Activated CD4-positive, alpha-beta T cell treated with anti-CD3 and anti-CD28 coated beads, Interleukin-2, amount 50 U/mL, for 24 hours (primary cell): ENCODE measurements at places on chromosomes 12 and 14.

GRCh38 chr12:89345830-89346740 lies 6.2 kb downstream of the DUSP6 start:
- no peak for DNase-seq

DNA sequence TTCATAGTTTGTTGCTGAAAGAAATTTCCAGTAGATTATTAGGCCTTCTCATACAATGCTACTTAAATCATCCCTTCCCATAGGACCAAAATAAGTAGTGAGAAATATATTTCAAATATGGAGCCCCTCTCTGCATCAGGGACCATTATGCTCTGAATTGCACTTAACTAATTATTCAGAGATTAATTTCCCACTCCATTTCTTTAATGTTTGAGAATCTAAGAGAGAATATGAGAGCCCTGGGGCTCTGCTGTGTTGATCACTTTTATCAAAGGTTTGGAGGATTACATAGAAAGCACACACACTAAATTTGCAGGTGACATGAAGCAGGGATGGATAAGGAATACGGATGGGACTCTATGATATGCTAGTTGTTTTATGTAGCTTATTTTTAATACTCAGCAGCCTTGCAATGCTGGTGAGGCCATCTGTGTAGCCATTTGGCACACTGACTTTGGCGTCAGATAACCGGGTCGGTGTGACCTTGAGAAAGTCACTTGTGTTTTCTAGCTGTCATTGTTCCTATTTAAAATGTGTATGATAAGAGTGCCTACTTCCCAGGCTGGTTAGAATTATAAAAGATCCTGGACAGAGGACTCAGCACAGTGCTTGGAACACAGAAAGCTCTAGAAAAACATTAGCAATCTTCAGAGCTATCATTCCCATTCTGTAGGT lies 49.9 kb upstream of the FBXO21 start:
- no peak for DNase-seq

DNA sequence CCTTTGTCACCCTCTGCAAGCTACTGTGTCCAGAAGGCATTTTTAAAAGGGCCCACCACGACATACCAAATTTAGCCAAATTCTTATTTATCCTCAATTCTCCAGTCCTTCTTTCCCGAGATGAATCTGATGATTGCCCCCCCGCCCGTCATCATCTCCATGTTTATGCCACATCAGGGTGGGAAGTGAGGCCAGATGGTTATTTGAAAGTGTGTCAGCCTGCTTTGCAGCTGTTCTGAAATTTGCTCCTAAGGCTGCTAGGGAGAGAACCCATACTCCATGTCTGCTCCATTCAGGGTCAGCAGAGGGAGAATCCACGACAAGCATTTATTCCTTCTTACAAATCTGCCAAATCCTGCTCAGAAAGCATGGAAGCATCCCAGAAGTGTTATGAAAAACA lies 337.8 kb downstream of the ADAMTS20 start:
- DNase-seq = no peak

DNA sequence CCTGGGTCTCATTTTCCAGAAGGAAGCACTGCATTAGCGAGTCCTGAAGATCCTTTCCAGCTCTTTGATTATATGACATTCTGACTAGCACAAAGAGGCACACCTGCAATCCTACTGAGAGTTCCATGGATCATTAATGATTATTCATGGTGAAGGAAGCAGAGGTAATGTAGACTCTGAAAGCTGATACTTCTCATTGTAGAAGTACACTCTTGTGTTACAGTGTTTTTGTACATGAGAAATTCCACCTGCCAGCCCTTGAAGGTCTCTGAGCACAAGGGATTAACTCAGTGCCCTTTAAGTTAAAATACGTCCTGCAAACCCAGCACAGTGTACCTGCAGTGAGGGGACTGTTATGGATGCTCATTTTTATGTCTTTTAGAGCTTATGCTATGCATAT lies 558.8 kb upstream of the FBXO33 start:
- no peak for DNase-seq

DNA sequence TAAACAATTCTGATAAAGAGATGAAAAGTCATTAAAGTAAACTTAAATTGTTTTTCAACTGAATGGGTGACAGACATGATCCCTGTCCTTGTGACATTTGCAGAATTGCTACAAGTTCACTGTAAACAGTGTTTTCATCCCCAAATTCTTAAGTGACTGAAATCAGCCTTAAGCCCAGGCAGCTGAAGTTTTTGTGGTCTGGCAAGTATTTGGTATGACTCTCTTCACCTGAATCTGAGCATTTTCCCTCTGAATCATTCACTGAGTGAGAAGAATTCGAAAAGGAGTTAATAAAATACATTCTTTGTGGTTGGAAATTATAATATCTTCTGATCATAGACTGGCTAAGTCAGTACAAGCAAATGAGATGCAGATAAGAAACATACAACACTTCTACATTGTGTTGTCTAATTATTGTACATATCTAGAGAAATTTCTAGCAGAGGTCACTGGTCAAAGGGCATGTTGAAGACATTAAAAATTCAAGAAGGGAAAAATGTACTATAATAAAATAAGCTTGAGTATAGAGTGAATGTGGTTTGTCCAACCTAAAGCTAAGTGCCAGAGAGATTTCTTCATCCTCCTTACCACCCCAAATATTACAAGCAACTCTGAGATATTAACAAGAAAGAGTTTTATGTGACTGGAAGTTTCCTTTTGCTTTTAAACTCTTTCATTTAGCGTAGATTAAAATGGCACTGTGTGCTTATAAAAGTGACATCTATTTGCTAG lies 177.8 kb upstream of the DIO2 start:
- DNase-seq = no peak

DNA sequence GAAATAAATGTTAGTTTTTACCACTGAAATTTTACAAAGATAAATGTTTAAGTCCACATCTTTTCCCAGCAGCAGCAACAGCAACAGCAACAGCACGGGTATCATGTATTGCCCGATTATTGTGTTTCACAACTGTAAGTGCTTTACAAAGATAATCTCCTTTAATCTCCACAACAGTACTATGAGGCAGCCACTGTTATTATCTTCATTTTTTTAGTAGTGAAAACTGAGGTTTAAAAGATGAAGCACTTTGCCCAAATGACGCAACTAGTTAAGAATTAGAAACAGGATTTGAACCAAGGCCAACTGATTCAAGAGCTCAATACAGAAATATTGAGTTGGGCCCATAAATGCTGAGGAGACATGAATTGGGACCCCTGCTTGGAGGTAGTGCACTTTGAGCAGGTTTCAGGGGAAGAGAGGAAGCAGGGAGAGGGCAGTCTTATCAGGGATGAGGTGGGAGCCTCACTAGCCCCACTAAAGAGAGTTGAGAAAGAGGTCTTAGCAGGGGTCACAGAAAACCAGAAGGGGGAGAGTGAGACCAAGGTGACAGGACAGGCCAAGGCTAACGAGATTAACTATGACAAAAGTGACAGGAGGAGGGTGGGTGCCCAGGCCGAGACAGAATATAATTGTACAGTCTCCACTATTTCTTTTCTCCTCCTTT lies 15.3 kb downstream of the KRT2 start:
- DNase-seq = no peak

DNA sequence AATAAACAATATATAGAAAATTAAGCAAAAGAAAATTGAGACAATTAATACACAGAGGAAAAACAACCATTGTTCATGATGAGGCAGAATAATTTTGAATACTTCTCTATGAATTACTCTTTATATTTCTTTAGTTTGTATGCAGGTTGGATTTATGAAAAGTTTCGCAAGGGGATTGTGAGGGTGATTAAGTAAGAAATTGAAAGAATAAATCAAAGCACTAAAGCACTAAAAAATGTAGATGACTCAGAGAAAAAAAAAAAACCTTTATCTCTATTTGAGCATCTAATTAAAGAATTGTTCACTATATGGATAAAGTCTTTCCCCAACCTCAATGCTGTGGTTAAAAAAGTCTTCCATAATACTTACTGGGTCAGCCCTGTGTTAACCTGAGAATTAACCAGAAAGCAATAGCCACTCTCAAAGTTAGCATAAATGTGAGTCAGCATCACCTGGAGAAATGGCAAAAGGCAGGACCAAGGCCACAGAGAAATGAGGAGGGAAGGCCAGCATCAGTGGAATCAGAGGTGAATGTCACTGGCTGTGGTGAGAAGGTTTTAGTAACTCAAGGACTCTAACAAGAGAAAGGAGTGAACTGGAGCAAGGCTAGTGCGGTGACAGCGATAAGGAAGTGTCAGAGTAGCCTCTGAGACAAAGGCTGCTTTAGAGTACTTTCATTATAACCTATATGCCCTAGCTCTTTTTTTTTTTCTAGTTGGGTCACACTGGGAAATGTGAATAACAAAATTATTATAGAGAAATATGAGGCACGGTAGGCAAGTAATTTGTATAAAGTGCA lies 310.4 kb downstream of the KCNC2 start:
- no peak for DNase-seq

- DNase-seq = peak; percentile 33
Observed at GRCh38 chr14:96038920-96039632, at the start of gene C14orf132. Gene C14orf132, plus strand, starts transcription at chr14:96039362. Its CDS starts 139 bp downstream, at chr14:96039501.
